ENCODE measurements at places on chromosomes 16 and 17.

GRCh38 chr17:73155410-73156165 is 9.2 kb upstream of the SSTR2 start:
- DNase-seq = no peak

DNA sequence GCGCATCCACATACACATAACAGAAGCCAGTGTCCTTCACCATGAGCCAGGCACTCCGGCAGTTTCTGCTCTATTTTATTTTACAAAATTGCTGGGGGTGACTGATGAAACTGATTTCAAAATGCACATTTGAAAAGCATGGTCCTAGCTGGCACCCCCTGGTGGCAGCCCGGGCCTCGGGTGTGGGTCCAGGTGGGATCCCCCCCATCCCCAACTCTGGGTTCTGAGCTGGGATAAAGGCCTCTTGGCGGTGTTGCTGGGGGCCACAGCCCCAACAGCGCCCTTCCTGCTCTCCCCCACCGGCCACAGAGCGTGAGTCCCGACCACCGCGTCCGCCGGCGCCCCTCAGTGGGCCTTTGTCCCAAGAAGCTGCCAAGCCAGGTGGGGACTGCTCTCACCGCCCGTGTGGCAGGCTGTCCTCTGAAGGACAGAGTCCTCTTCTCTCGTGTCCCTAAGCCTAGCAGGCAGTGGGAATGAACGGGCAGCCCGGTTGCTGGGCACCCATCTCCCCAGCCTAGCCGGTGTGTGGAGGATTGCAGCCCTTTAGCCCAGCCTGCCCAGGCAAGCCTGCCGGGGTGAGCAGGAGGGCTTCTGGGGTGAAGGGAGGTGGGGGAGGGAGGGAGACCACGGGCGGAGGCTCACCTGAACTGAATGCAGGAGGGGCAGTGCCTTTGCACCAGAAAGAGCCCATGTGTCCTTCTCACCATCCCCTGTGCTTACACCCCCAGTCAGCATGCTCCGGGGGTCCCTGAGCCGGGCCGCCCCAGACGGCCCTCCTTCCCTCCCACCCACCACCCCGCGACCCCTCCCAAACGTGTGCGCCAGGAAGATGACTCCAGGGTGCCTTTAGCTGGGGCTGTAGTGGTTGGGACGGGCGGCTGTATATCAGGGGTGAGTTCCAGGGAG is 898 bp downstream of the SNAI3 start:
- DNase-seq = no peak

- DNase-seq = no peak
Measured at GRCh38 chr16:16095646-16096045, 127.6 kb downstream of the ABCC6 start.

DNA sequence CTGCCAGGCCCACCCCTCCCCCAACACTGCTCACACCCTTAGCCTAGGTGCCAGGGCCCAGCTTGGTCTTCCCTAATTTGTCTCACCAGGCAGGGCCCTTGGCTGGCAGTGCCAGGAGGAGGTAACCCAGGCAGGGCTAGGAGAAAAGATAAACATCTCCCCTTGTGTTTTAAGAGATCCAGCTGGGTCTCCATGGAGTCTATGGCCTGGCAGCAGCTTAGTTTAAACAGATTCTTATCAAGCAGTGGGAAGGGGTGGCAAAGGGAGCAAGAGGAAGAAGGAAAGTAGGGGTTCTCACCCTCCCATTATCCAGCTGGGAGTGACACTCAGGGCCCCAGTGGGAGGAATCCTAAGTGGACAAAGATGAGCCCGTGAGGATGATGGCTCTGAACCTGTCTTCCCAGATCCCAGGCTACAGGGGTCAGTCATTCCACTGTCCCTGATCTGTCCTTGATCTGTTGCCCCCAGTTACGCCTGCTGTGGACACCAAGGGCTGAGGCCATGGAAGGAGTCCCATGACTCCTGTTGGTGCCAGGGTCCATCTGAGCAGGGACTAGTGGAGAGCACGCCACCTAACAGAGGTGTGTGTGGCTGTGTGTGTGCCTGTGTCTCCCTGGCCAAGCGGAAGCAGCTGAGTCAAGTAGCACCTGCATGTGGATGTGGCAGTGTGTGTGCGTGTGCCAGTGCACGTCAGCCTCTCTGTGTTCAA is 47.4 kb upstream of the MEIOC start:
- no peak for DNase-seq

- DNase-seq = no peak
Measured at GRCh38 chr16:15533386-15533785, 99.0 kb downstream of the BMERB1 start.

DNA sequence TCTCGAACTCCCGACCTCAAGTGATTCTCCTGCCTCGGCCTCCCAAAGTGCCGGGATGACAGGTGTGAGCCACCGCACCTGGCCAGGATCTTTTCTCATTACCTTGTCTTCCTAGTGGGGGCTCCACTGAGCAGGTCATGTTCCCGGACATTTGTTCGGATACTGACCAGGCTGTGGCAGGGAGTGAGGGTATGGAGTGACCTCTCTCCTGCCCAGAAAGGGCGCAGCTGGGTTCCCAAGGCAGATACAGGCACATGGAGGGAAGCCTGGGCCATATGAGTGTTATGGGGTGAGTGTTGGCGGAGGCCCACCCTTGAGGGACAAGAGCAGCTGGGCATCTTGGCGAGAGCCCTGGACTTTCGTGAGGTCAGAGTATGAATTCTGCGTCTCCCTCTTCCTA is 5.5 kb downstream of the SERPINF1 start:
- no peak for DNase-seq

DNA sequence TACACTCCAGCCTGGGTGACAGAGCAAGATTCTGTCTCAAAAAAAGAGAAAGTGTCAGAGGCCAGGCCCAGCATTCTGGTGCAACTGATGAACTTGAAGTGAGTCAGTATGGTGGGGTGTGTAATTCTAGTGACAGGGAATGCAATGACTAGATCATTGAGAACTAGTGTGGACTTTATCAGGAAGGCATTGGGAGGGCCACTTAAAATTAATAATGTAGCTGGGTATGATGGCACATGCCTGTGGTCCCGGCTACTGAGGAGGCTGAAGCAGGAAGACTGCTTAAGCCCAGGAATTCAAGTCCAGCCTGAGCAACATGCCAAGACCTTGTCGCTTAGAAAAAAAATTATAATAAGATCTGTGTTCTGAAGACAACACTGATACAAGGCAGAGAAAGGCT is 90.8 kb downstream of the STX8 start:
- DNase-seq = no peak

DNA sequence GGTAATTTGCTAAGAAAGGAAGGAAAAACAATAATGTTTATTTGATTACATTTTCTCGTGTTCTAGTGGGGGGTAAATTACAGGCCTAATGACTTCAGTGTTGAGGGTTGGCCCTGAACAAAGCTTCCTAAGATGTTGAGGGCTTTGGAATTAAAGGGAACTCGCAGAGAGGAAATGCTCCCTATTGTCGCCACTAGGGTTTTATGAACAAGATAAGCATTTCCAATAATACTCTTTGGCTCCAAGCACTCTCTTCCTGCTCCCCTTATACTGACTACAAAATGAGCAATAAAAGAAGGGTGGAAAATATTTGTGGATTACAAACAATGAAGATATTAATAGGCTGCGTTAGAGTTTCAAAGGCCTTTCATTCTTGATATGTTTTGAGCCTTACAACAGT is 363.6 kb downstream of the HS3ST3B1 start:
- DNase-seq = no peak

DNA sequence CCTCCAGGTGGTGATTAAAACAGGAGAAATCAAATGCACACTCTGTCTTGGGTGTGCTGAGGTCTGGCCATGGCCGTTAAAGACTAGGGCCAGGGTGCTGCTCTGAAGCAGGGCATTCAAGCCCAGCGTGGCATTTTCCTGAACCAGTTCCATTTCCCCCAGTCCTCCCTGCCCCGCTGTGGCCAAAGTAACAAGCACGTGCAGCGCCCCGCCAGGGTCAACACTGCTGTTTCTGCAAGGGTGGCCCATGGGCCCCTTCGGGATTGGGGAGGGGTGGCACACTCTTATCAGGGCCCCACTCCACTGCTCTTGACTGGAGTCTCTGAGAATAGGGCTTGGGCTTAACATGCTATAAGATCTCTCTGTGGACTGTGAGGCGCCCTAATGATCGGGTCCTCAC is 72.9 kb downstream of the IL21R start:
- DNase-seq = no peak

DNA sequence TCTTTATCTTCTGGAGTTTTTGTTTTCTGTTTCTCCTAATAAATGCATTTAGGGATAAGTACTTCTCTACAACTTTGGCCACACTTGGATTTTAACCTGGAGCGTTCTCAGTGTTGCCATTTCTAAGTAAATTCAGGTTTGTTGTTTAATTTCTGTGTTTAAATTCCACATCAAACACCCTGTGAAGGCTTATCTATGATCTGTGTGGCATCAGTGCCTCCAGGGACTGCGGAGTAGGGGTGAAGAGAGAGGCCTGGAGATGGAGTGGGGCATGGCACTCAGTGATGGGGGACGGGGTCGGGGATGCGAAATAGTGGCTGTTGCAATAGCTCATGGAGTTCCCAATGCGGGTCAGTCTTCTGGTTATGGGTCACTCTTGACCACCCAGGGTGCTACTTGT is 294.8 kb downstream of the HS3ST3B1 start:
- no peak for DNase-seq

GRCh38 chr16:3065069-3065741 is at the start of gene IL32:
IL32 (plus strand) TSS chr16:3065640; CDS start chr16:3065812, 172 bp downstream.
- peak; percentile 58 for DNase-seq

- peak; percentile 25 for DNase-seq
Measured at GRCh38 chr17:79294459-79295071, 219.9 kb downstream of the ENGASE start.

DNA sequence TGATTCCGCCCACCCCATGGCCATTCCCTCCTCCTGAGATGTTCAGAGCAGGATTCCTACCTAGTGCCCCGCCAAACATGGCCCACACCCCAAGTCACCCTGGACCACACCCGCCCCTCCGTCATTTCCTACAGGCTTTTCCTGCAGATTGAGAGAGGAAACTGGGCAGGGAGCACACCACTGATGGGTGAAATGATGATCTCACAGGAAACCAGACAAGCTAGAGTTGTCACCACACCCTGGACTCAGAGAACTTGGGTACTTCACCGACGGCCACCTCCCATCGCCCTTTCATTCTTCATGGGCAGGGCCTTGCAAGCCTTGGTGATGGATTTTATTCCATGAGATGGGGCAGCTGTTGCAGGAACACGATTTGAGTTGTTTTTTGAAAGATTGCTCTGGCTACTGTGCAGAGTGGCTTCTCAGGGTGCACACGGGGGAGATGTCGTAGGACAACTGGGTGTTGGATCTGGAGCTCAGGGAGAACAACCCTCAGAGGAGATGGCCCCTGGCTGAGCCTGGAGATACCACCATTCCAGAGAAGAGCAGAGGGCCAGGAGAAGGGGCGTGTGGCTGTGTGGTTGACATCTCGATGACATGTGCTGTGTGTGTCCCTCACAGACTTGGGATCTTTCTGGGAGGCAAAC is 7.4 kb upstream of the B9D1 start:
- DNase-seq = no peak

DNA sequence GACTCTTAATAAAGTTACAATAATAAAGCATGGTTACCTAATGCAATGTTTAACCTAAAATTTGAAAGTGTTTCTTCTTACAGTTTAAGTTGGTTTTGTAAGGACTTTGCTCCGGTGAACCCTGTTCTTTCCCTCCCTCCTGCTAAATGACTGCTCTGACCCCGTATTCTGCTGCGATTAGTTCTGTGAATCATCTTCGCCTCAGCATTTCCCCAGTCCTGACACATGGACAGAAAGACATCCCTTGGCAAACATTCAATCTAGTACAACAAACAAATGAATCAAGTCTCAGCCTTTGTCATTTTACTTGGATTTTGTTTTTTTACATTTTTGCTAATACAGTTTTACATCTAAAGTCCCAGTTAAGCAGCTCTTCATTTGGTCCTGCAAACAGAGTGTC is 15.4 kb downstream of the KCNJ2 start:
- no peak for DNase-seq

GRCh38 chr17:64412944-64413381 is 22.3 kb upstream of the PECAM1 start:
- no peak for DNase-seq

GRCh38 chr17:47995241-47995935 is 24.5 kb downstream of the CDK5RAP3 start:
- DNase-seq = no peak

DNA sequence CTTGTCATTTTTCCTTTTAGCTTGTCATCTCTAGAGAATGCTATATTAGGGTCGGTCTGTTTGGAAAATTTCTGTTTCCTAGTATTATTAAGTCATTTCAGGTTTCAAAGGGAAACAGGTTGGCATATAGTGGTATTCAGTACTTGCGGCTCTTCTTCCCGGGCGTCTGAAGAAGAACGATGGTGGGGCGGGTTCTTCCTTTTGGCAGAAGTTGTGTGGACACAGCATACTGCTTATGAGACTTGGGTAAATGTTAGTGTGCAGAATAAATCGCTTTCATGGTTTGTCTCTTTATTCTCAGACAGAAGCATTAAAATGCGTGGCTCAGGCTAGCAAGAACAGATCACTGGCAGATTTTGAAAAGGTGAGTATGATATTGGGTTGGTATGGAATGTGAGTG is 9.6 kb upstream of the CDK5R1 start:
- DNase-seq = no peak

DNA sequence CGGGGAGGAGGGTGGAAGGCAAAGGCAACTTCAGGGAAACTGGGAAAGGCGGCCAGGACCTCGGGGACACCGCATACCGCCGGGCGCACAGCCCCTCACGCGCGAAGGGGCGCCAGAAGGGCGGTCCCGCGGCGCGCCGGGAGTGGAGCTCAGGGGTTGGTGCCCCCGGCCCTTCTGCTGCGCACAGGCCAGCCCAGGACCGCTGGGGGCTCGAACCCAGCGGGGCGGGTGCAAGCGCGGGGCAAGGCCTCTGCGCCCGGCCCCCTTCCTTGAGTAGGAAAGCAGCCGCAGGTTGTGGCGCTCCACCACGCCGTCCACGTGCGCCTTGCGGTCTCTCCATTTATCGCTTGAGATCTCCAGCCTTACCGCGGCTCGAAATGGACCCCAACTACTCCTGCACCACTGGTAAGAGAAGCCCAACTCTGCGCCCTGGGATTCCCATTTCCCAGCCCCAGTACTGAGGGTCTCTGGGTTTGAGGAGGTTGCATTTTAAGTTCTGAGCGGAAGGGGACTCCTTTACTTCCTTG is 3.0 kb upstream of the MT1A start:
- DNase-seq = no peak

- DNase-seq = no peak
Measured at GRCh38 chr16:57062329-57062728, 30.1 kb upstream of the CPNE2 start.

DNA sequence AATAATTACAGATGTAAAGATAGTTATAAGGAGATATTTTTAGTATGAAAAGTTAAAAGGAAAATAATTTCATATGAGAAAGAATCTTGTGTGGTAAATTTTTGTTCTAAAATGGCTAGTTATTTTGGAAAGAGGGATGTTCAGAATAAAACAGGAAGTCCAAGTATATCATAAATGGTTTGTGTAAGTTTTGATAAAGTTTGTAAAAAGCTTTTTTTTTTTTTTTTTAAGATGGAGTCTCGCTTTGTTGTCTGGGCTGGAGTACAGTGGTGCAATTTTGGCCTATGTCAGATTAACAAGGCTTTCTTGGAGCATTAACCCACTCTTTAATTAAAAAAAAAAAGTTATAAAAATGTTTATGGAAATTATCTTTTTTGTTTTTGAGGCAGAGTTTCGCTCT is 8.2 kb upstream of the CDK10 start:
- DNase-seq = no peak

Data from T-helper 17 cell (primary cell).